HS-27A (cell line): ENCODE measurements at places on chromosomes 16 and 17.

DNA sequence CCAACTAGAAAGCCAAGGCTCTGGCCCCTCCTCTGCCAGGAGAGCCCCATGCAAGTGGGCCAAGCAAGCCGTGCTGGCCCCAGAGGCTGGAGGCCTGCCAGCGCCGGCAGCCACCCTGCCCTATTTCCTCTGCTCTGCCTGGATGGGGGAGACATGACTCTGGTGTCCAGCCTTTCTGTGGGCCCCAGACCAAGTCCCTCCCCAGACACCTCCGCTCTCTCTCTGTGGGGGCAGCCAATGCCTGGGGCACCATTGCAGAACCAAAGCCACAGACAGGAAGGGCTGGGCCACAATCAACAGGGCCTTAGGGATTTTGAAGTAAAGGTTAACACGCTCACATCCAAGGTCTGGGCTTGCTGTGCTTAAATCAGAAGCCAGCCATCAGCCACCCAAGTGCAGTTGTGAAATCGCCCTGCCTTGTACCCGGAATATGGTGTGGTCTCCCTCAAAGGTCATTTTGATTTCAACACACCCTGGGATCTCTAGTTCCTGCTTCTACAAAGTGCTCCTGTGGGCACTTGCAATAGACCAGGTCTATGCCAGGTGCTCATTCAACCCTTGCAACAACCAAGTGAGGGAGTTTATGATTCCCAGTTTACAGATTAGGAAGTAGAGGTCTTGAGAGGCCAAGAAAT is 63.5 kb upstream of the TEX2 start:
- no peak for DNase-seq

DNA sequence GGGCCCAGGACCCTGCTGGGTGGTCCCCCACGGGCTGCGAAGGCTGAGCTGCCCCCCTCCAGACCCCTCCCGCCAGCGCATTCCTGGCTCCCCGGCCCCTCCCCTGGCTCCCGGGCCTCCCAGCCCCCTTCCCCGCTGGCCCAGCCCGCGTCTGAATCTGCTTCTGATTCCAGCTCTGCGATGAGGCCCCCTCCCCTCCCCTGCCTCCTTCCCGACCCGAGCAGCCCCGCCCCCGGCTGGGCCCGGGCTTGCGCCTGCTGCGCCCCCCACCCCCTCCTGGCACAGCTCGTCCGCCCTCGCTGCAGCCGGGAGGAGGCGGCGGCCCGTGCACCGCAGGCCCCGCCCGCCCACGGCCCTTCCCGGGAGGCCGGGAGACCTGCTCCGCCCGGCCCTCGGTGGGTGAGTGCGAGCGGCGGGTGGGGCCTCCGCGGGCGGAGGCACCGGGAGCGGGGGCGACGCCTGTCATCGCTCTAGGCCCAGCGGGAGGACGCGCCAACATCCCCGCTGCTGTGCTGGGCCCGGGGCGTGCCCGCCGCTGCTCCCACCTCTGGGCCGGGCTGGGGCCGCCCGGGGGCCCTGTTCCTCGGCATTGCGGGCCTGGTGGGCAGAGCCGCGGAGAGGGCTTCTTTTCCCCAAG is at the start of gene NTN3:
Gene NTN3, plus strand, starts transcription at position 282 of the 637 bp plus-strand sequence. CDS start 405 bp downstream, outside the sequence.
- DNase-seq, result no peak

DNA sequence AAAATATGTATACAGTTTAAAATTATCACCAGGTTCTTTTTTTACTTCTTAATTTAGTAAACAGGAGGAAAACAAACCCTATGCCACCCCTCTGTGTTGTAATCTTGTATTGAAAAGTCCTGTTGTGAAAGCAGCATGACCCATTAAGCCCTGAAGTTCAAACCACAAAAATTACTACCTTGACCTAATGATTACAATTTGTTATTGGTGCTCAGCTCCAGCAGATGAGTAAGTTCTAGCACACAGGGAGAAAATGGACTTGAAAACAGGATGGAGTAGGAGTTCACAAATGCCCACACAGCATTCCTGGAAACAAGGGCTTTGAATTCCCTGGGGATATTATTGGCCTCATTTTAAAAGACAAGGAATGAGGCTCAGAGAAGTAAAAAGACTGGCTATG is 505.8 kb upstream of the ERCC4 start:
- DNase-seq, result no peak

GRCh38 chr17:55533608-55534007 is 22.4 kb upstream of the SMIM36 start:
- no peak for DNase-seq

GRCh38 chr17:4811471-4811870 is 4.5 kb downstream of the PLD2 start:
- no peak for DNase-seq
